ENCODE measurements at places on chromosomes 13 and 19.

DNA sequence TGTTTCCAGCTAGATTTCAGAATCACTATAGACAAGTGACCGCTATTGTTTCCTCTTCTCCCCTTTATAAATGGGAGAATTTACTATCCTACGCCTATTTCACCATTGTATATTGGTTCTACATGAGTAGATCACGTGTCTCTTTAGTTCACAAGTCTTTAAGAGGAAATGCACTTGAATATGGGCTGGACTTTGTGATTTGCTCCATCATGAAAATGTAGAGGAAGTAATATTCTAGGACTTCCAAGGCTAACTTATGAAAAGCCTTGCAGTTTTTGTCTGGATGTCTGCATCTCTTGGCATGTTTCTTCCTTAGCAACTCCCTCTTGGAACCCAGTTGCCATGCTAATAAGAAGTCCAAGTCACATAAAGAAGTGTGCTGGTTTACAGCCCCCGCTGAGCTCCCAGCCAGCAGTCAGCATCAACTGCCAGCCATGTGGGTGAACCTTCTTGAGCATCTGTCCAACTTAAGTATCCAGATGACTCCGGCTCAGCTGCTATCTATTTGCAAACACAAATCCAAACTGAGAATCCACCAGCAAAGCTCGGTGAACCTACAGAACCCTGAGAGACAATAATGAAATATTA lies 4.8 kb upstream of the FBXL3 start:
- no peak for DNase-seq

DNA sequence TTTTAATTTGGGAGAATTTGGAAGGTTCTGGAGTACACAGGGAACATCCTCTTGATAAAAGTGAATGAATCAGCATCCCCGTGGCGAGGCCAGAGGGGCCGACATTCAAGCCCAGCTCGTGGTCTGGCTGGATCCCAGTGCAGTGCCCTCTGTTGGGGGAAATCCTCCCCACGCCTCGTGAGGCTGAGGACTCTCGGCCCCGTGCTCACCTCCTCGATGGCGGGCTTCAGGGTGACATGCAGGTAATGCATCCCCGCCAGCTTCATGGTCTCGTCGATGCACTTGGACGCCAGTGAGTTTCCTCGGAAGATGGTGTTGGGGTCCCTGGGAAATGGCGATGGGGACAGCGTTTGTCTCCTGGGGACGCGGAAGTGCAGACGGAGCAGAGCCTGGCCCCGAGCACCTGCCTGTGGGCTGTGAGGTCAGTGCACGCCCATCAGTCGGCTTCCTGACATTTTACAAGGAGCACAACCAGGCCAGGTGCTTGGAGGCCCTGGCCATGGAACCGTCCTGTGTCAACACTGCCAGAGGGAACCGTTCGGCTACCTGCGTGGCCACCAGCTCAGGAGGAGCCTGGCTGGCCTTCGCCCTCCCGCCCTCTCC lies 43.3 kb upstream of the C13orf46 start:
- DNase-seq: no peak

DNA sequence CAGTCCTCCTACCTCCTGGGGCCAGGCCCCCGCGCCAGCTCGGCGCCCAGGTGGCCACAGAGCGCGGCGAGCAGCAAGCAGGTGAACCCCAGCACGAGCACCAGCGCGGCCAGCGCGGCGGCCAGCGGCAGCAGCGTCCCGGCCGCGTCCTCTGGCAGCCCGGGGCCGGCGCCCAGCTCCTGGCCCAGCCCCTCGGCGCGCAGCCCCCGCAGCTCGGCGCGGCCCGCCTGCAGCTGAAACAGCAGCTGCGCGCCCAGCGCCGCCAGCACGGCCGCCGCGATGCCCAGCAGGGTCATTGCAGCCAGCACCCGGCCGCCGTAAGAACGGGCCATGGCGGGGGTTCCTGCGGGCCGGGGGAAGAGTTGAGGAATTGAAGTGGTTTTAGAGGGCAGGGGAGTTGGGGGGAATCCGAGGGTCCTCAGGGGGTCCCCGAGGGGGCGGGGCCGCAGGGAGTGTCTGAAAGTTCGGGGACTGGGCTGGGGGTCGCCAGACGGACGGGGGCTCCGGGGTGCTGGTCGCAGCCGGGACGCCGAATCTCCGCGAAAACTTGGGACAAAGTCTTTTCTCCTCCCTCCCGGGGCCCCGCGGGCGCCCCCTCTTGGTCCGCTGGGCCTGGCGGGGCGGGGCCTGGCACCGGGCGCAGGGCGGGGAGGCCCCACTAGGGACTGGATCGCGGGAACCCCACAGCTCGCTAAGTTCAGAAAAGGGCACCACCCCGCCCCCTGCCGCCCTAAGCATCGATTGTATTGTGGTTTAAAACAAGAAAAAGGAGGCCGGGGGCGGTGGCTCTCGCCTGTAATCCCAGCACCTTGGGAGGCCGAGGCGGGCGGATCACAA lies at the start of gene TMEM221:
Gene TMEM221, minus strand, starts transcription at position 538 of the 837 bp plus-strand sequence. Its CDS starts 206 bp downstream, at position 332.
- DNase-seq: no peak

GRCh38 chr13:75704927-75705288 lies 68.8 kb downstream of the LMO7 start:
- DNase-seq: no peak

DNA sequence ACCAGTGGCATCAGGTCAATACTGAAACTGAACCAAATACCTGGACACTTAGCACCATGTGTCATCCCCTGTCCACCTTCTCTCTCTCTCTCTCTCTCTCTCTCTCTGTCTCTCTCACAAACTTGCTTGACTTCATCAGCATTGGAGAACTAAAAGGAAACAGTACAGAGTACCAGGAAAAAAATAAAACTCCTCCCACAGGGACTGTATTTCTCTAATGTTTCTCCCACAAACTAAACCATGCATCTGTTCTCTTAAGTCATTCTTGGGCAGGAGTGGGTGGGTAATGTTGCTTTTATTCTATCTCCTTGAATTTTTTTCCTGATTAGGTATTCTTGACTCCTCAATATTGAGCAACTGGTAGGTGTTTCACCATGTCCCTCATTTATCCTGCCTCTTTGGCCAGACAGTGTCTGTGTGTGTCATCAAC lies 112.9 kb upstream of the CACNA1A start:
- no peak for DNase-seq

GRCh38 chr13:57823704-57824103 lies 192.2 kb downstream of the PCDH17 start:
- no peak for DNase-seq

- no peak for DNase-seq
Measured at GRCh38 chr13:36536546-36536945, 104.3 kb downstream of the CCNA1 start.

DNA sequence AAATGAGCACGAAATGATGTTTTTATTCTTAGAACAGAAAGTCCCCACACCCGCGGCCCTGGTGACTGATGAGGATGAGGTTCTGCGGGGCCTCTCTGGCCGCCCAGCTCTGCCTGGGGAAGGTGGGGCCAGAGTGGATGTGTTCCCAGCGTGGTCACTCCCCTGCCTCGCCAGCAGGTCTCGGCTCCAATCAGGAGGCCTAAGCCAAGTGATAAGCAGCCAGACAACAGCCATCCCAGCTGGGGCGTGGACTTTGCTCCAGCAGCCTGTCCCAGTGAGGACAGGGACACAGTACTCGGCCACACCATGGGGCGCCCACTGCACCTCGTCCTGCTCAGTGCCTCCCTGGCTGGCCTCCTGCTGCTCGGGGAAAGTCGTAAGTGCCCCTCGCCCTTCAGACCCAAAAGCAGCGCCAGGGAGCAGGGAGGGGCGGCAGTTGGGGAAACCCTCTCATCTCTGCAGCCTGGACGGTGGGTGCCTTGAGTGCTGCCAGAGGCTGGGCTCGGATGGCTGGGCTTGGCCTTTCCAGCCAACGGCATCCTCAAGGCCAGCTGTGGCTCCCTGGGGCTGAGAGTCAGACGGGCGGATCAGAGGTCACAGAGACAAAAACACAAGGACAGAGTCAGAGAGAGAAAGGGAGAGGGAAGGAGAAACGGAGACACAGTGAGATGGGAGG lies at the start of gene F10:
Gene F10, plus strand, starts transcription at position 250 of the 676 bp plus-strand sequence. Its CDS starts 57 bp downstream, at position 307.
- DNase-seq: peak; percentile 79

- DNase-seq: no peak
Measured at GRCh38 chr19:3285647-3286176, 61.3 kb downstream of the CELF5 start.

DNA sequence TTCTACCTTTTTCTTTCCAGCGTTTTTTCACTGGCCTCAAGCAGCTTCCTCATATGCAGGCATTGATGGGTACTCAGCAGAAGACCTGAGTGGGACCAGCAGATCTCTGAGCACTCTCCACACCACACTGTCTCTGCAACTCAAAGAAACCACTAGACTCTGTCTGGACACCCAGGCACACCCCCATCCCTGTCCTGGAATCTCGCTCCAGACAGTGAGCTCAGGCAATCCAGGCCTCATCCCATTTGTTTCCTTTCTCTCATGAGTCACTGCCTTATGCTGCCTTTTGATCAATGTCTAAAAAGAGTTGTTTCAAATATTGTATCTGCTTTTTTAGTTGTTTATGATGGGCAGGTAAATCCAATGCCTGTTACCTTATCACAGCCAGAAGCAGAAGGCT lies 19.7 kb upstream of the POP4 start:
- DNase-seq: no peak

DNA sequence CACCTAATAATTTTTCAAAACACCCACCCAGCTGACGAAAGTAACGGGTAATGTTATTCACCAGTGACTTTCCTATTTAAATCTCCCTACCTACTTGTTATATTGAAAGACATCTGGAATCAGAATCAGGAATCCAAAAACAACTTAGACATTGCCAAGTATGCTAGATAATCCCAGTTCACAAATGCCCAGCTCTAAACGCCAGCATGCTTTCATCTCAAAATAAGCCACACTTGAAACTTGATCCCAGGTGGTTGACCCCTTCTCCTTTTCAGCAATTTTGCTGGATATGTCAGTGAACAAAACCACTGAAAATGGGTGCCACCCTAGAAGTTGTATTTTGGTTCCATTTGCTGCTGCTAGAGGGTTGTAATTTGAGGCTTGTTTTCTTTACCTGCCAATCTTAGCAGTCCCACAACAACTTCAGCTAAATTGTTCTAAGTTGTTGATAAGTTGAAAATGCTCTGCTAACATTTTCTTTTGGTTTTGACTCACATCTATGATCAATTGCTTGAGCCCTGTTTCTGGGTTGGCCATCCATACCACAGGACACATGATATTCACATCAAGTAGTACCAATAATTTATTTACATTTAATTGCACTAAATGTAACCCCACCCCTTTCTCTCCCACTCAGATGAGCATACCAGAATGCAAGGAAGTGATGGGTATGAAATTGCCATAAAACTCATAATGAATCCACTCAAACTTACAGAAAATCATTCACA lies 66.4 kb downstream of the DCT start:
- no peak for DNase-seq

DNA sequence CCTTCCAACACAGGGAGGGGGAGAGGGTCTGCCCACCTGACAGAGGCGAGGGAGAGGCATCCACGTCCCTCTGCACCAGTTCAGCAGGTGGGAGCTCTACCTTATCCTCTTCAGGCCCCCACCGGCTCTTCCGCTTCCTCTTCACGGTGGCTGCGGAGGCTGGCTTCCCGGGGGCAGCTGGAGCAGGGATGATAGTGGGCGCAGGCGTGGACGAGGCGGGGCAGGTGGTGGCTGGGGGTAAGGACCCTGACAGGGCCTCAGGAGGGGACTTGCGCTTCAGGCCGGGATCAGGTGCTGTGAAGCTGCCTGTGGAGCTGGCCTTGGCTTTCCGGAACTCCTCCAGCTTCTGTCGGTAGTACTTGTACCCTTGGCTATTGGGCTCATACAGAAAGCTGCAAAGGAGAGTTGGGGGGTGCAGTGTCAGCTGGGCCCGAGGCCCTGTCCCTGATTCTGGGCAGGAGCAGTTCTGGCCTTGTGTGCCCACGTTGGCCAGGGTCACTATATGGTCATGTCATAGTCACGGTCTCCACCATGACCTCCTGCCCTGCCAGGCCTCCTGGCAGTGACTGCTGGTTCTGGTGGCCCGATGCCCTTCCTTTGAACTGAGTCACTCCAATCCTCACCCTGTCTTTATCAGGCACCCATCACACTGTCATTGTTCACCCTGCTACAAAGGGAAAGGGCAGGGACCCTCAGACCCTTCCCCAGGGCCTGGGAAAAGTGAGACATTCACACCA lies 23.2 kb downstream of the SUGP1 start:
- no peak for DNase-seq

- DNase-seq: no peak
Measured at GRCh38 chr19:18737954-18738351, 53.2 kb downstream of the COMP start.

- no peak for DNase-seq
Measured at GRCh38 chr19:2187159-2187558, 23.4 kb downstream of the DOT1L start.

DNA sequence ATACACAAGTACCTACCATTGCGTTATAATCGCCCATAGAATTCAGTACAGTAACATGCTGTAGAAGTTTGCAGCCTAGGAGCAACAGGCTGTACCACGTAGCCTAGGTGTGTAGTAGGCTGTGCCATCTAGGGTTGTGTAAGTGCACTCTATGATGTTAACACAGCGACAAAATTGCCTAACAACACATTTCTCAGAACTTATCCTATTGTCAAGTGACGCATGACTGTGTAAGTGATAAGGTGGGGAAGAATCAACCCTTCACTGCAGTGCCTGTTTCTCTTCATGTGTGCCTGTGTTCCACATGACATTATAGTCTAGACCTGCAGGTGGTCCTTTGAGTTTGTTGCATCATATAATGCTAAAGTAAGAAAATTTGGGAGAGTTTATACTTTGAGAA lies 94.0 kb downstream of the PCDH9 start:
- DNase-seq: no peak

DNA sequence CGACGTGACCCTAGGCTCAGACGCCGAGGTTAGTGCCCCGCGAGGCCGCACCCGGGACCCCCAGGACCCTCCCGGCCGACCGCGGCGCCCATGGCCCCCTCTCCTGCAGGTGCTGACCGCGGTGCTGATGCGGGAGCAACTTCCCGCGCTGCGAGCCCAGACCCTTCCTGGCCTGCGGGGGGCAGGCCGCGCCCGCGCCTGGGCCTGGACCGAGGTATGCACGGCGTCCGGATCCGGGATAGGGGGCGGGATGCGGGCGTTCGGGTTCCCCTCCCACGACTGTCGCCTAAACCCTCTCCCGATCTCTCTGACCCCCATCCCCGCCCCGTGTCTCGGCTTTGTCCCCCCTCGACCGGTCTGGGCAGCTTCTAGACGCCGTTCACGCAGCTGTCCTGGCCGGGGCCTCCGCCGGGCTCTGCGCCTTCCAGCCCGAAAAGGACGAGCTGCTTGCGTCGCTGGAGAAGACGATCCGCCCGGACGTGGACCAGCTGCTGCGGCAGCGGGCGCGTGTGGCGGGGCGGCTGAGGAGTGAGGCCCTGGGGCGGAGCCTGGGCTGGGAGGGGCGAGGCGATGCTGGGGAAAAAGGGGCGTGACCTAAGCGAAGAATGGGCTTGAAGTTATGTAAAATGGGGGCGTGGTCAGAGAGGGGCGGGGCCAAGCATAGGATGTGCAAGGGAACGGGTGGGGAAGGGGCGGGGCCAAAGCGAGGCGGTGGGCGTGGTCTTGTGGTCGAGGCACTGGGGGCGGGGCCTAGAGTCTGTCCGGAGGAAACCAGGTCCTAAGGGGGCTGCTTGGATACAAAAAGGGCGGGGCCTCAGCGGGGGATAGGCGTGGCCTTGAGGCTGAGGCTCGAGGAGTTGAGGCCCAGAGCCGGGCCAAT lies 16.0 kb upstream of the COLGALT1 start:
- DNase-seq: peak; percentile 87

- DNase-seq: no peak
Measured at GRCh38 chr13:111380431-111380830, 60.0 kb downstream of the TEX29 start.

GRCh38 chr13:73223372-73223781 lies 164.6 kb downstream of the KLF5 start:
- DNase-seq: no peak

- DNase-seq: no peak
Measured at GRCh38 chr19:10122045-10122444, 2.3 kb upstream of the EIF3G start.

All from coronary artery (tissue), 2 donors.